ENCODE measurements at places on chromosomes 4 and X. TPM values are rescaled to one million over a fixed set of nuclear protein-coding genes. Genes with fewer than 3 reads are reported as not detected.

The CENPVL2 gene
- not detected for total RNA-seq

The FAM149A gene
- 1.4 TPM for total RNA-seq

DNA sequence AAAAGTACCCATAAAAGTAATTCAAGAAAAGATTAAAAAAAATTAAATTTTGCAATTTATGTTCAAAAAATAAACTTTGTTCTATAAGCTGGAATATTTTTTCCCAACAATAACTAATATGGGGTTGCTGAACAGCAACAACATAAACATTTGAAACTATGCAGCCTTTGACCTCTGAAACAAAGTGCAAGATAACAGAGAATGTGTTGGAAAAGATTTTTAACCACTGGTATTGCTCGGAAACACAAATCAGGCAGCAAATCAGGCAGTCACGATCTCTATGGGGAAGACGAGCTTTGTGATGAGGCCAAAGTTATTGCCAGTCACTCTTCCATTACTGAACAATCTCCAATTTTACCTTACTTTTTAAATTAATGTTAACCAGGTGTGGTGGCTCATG lies 332.1 kb downstream of the PABPC4L start:
- DNase-seq = no peak

DNA sequence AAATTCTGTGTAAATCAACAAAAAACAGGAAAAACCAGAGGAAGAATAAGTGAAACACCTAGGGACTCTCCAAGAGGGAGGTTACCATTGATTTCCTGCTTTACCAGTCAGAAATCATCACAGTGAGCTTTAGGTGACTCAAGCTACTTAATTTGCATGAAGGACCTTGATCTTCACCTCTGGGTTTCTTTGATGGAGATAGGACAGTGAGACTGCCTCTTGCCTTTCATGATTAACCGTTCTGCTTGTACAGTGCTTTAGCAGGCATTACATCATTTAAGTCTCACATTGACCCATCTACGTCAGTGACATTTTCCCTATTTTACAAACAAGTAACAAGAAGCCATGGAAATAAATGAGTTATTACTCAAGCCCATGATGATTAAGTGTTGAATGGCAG lies 3.4 kb upstream of the GK start:
- no peak for DNase-seq

DNA sequence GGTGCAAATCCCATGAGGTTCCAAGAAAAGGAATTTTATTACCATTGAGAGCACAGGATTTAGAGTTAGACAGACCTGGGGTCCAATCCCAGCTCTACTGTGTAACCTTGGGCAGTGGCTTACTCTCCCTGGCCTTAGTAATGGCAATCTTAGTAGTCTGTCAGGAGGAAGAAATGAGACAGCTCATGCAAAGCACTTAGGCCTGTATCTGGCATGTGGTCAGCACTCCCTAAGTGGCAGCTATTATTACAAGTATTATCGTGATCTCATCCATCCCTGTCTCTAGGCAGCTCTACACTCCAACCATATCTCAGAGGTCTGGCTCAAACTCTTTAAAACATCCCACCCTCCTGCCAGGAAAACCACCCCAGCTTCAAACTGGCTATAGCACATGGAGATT lies 129.6 kb upstream of the NALF2 start:
- no peak for DNase-seq

The LRIT3 gene
- total RNA-seq = 0.30 TPM

- DNase-seq = no peak
Observed at GRCh38 chrX:82813671-82814078, 694.4 kb upstream of the POU3F4 start.

DNA sequence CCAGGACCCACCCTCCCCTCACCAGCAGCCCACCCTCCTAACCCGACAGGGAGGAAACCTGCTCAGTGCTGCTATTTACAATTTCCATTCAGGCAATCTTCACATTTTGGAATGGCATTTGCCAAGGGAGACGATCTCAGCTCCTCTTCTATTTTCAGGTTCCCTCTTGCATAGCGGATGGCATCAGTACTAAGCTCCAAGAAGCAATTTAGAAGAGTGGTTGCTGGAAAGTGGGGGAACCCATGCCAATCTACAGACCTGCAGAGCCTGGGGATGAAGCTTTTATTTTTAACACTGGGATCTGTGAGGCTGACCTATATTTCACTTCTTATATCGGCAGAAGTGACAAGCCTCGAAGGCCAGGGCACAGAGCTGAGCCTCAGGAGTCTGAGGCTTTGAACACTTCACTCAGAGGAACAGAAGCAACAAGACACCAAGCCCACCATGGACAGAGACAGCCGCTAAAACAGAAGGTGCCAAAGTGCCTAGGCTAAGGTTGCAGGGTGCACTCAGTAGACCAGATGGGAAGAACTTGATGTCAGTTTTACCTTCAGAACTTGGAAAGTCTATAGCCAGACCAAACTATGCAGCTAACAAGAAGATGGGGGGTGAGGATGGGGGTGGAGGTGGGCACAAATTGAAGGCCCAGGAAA lies 44.0 kb downstream of the SCD5 start:
- no peak for DNase-seq

- DNase-seq = no peak
Observed at GRCh38 chrX:25344161-25344936, 328.6 kb upstream of the ARX start.

The CT45A2 gene
- total RNA-seq = not detected

- no peak for DNase-seq
Observed at GRCh38 chr4:67522851-67523671, 22.2 kb downstream of the CENPC start.

- DNase-seq = no peak
Observed at GRCh38 chr4:83548151-83548905, 12.4 kb downstream of the GPAT3 start.

- no peak for DNase-seq
Observed at GRCh38 chr4:140240237-140240636, 86.3 kb upstream of the MAML3 start.

- DNase-seq = no peak
Observed at GRCh38 chr4:161356351-161356750, 807.4 kb downstream of the FSTL5 start.

- no peak for DNase-seq
Observed at GRCh38 chrX:78437621-78438020, 110.2 kb upstream of the CYSLTR1 start.

DNA sequence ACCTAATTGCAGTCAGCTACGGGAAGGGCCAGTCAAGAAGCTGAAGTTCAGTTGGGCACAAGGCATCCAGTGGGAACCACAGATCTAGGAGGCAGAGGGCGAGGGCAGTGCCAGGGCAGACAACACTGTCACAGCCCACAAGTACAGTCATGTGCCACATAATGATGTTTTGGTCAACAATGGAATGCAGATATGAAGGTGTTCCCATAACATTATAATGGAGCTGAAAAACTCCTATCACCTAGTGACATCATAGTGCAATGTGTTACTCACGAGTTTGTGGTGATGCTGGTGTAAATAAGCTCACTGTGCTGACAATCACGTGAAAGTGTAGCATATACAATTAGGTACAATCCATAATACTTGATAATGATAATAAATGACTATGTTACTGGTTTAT lies 4.5 kb upstream of the TMEM255A start:
- DNase-seq = no peak

DNA sequence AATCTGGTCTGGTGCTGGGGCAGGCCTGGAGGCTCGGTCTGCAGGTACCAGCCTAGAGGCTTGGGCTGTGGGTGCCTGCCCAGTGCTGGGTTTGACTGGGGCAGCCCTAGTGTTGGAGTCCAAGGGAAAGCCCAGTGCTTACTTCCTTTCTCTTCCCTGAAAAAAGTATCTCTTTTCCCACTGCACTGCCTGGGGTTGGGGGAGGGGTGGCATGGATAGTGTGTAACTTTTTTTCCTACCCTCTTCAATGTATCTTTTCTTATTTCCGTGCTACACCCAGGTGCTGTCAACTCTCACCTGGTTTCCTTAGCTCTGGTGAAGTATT lies 21.6 kb downstream of the KANTR start:
- DNase-seq = no peak

The KLHL4 gene
- not detected for total RNA-seq

GRCh38 chr4:100632163-100632562 lies 114.3 kb upstream of the EMCN start:
- DNase-seq = no peak

The PARM1 gene
- total RNA-seq = 0.52 TPM

DNA sequence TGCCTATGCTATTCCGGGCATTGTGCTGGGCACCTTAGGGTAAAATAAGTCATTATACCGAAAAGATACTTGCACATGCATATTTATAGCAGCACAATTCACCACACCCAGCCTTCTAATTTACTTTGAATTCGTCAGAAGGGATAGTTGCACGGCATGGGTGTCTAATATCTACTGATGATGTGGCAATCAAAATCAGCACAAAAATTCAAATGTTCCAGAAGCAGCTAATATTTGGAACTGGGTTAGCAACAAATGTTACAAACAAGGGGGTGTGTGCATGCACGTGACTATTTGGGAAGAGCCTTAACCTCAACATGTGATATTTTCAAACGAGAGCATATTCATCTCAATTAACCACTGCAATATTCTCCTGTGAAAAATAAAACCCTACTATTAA lies 79.7 kb upstream of the PRSS48 start:
- no peak for DNase-seq

- DNase-seq = no peak
Observed at GRCh38 chr4:105807496-105807895, 87.8 kb upstream of the NPNT start.

DNA sequence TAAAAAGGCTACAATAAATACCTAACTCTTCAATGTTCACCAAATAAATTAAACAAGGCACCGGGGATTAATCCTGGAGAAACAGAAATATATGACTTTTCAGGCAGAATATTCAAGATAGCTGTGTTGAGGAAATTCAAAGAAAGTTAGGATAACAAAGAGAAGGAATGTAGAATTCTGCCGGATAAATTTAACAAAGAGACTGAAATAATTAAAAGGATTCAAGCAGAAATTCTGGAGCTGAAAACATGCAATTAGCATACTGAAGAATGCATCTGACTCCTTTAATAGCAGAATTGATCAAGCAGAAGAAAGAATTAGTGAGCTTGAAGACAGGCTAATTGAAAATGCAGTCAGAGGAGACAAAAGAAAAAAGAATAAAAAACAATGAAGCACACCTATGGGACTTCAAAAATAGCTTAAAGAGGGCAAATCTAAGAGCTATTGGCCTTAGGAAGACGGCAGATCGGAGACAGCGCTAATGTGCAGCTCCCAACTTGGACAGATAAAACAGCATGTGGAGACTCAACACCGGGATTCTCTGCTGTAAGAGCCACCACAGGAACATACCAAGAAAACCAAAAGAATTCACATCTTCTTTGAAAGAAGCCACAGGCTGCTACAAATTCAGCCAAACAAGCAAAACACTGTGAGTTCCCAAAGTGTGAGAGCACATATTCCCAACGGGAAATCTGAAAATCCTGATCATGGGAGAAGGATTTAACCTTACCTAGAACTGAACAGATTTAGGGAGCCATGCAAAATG lies 1290.9 kb downstream of the PCDH18 start:
- no peak for DNase-seq

- DNase-seq = peak; percentile 9
Observed at GRCh38 chrX:39149761-39150160, 348.5 kb downstream of the MID1IP1 start.

- DNase-seq = no peak
Observed at GRCh38 chr4:126973201-126973600, 659.6 kb upstream of the INTU start.

The SPIN2B gene
- total RNA-seq = 9.8 TPM

DNA sequence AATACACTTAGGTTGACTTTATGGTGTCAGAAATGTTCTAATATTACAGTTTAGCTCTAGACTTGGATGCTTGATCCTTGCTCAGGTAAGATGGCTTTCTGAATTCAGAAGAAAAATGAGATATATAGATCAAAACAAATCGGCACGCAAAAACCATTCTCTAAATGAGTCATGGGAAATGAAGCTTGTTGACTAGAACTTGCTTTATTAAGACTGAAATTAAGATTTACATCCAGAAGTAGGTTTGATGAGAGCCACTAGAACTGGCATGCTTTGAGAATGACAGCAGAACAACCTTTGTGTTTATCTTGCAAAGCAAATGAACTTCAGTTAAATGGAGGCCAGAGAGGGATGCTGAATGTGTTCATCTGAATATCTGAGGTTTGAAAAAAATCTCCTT lies 304.9 kb upstream of the KLF3 start:
- no peak for DNase-seq

- DNase-seq = no peak
Observed at GRCh38 chr4:169098054-169098497, 88.0 kb upstream of the CBR4 start.

DNA sequence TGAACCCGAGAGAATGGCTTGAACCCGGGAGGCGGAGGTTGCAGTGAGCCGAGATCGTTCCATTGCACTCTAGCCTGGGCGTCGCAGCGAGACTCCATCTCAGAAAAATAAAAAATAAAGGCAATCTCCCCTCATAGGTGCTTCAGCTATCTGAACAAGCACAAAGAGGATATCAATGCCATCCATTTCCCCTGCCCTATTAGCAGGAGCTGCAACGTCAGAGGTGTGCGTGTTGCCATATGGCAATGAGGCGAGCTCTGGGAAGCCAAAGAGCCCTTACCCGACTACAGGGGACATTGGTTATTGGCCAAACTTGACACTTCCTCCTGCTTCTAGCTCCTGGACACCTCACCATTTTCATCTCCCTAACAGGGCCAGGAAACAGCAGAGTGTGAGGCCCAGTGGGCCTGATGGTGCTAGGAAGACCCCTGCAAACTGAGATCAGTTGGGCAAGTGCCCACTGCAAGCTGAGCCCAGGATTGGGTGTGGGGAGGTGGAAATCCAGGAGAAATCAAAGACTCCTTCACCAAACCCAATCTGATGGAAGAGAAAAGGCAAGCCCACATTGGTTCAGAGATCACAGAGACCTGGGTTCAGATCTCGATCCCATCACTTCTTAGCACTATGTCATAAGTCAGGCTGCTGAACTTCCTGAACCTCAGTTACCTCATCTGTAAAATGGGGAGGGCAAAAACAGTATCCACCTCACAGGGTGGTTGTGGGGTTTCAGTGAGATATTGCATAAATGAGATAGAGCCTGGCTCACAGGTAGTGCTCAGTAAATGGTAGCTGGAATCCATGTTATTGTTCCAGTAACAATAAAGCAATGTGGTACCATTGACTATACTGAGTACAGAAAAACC lies 21.2 kb downstream of the SLC25A5 start:
- no peak for DNase-seq

GRCh38 chrX:105323928-105324327 lies 103.4 kb upstream of the TEX13A start:
- no peak for DNase-seq

The SPANXA1 gene
- total RNA-seq = not detected

- no peak for DNase-seq
Observed at GRCh38 chr4:8365951-8366350, 74.6 kb downstream of the ACOX3 start.

Measured in T-helper 17 cell (primary cell).